CD4-positive, alpha-beta T cell treated with Interleukin-4 for 1 hour (primary cell): ENCODE measurements at places on chromosomes 5 and 9.

GRCh38 chr5:137209232-137209809, 289.8 kb downstream of the SPOCK1 start:
- no peak for DNase-seq

DNA sequence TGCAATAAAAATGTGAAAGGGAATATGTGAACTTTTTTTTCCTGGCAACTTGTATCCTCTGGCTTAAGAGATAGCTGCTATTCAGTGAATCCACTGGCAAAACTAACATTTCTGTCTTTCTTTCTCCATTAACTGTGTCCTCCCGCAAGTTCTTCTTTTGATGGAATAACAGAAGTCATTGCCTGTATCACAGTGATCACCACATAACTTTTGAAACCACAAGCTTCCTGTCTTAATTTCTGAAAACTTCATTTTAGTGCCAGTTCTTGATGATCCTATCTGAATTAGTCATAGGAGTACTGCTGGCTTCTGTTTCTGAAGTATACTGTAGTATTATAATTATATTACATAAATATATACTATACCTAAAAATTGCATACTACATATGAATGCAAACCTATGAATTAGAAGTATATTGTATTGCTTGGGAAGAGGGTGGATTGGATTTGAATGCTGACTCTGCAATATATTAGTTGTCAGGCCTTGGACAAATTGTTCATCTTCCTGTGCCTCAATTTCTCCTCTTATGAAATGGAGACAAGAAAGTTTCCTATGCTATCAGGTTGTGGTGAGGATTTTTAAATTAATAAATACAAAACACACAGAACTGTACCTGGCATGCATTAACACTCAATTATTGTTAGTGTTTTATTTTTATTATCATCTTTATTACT, 441.6 kb downstream of the CETN3 start:
- DNase-seq: no peak

DNA sequence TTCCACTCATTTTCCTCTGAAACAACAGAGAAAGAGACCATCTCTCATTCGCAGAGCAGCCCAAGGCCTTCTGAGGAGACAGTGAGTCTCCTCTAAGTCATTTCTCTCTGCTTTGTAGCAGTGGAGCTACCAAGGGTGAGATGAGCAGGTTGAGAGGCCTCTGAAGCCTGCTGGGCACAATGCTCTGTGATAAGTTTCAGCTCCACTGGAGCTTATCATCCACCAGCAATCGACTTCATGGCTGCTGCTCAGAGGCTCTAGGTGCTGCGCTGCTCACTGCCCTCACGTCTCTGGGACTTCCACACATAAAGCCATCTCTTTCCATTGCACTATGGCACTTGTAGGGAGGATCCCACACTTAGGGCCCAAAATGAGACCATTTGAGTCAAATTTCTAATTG, 96.3 kb downstream of the CMYA5 start:
- no peak for DNase-seq

GRCh38 chr9:19485193-19485592, 76.4 kb downstream of the ACER2 start:
- no peak for DNase-seq

- no peak for DNase-seq
Observed at GRCh38 chr5:128228008-128228407, 144.4 kb downstream of the SLC12A2 start.

DNA sequence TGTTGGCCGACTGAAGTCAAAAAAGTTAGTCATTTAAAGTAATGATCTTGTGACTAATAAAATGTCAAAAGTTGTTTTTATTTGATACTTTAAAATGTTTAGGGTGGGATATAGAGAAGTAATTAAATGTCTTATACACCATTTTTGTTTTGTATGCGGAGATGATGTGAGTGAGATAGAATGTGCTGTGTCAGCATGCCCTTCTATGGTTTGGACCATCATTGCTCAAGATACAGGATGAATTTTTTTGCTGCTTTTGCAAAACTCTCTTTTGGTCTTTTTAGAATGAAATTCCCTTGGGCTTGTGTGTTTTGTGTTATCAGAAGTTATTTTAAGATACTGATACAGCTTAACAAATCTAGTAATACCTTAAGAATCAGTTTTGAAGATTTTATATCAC, 12.5 kb downstream of the SRFBP1 start:
- no peak for DNase-seq

GRCh38 chr5:10627160-10627701, 63.4 kb downstream of the ANKRD33B start:
- no peak for DNase-seq

GRCh38 chr9:34413231-34413852, 36.6 kb upstream of the MYORG start:
- no peak for DNase-seq

GRCh38 chr5:5353681-5354080, 68.8 kb upstream of the ICE1 start:
- no peak for DNase-seq

GRCh38 chr9:126649477-126649876, 35.7 kb downstream of the LMX1B start:
- DNase-seq: no peak

GRCh38 chr5:144092508-144092907, 78.0 kb downstream of the YIPF5 start:
- DNase-seq: no peak

- no peak for DNase-seq
Observed at GRCh38 chr9:10127867-10128266, 484.9 kb downstream of the PTPRD start.

- DNase-seq: no peak
Observed at GRCh38 chr5:158119961-158120723, 261.2 kb upstream of the CLINT1 start.

DNA sequence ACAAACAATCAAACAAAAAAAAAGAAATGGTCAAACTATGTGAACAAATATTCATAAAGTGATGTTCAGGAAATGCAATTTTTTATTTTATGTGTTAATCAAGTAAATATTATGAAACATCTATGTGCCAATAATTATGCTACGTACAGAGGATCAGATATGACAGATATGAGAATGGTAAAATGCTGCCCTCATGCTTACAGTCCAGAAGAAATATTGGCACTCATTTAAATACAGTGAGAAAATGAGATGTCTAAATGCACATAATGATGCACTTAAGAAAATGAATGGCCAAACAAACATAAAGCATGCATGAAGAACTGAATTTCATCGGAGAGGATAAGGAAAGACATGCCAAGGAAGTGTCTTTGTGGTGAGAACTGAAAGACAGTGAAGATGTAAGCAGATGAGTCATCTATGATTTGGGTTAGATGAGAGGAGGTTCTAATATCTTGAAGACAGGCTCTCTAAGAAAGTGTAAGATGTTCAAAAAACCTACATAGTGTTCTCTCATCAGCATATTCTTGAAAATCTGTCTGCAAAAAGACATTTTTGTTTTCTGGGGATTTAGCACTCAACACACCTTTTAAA, 1231.1 kb upstream of the ACO1 start:
- DNase-seq: peak; percentile 3

DNA sequence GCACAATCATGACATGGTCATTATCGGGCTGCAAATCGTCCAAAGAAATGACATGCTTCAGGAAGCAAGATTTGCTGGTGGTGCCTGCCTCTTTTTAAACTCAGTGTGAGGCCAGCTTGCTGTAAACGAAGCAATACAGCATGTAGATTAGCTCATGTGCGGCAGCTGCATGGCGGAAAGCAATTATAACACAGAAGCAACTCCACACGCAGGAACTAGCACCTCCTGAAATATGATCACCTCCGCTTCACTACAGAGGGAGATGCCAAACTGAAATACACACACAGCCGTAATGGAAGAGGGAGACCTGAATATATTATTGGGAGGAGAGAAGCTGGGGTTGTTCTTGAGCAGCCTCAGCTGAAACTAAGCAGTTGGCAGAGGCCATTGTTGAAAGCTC, 312.5 kb downstream of the PSAT1 start:
- DNase-seq: no peak

DNA sequence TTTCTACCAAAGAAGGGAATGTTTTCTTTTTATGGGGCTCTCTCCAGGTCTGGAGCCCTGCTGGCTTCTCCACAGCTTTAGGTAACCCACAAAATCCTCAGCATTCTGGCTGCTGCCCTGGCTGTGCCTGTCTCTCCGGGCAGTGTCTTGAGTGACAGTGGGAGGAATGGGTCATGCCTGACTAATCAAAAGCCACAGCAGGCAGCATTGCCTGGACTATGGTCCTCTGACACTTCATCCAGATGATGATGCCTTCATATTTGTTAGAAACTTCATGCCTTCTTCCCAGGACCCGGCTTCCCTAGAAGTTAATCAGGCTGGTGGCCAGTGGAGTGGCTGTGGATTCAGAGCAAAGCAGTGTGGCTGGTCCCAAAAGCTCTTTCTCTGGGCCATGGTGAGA, 32.2 kb upstream of the TGFBI start:
- no peak for DNase-seq

GRCh38 chr9:129071526-129072126, 9.3 kb upstream of the DOLPP1 start:
- no peak for DNase-seq

DNA sequence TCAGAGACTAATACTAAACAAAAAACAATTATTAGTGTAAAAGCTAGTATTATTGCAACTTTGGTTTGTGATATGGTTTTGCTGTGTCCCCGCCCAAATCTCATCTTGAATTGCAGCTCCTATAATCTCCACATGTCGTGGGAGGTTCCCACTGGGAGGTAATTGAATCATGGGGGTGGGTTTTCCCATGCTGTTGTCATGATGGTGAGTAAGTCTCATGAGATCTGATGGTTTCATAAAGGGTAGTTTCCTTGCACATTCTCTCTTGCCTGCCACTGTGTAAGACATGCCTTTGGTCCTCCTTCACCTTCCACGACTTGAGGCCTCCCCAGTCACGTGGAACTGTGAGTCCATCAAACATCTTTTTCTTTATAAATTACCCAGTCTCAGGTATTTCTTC, 325.9 kb upstream of the DAB2 start:
- no peak for DNase-seq

GRCh38 chr9:93230185-93230584, 46.2 kb downstream of the WNK2 start:
- no peak for DNase-seq

DNA sequence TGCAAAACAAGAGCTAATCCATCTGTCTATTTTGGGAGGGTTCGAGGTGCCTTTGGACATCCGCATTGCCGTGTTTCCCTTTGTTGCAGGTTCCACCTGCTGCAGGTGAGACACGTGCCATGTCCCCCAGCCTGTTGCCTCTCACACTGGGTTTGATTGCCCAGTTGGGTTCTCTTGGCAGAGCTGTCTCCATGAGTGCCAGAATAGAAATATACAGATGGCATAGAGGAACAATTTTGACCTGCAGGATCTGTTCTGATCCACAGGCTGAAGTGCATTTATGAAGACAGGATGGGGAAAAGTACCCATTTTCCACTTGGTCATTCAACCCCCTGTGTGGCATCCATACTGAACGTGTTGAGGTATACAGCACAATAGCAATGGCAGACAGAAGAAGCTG, 178.1 kb downstream of the SGCD start:
- DNase-seq: no peak

DNA sequence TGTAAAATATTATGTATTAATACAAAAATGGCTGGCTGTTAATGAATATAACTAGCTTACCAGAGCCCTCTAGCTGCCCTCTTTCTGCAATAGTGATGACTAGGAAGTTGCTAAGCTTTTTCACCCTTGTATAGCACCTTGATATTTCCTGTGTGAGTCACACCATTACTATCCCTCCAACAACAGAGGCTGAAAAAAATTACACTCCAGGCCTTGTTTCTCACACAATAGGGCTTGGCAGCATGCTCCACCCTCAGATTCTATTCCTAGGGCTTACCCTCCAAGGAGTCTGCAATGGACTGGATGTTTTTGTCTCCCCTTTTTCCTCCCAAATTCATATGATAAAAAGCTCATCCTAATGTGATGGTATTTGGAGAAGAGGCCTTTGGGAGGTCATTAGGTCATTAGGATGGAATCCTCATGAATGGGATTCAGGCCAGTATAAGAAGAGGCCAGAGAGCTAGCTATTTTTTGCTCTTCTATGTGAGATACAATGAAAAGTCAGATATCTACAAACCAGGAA, 184.6 kb upstream of the MAP1B start:
- DNase-seq: no peak

DNA sequence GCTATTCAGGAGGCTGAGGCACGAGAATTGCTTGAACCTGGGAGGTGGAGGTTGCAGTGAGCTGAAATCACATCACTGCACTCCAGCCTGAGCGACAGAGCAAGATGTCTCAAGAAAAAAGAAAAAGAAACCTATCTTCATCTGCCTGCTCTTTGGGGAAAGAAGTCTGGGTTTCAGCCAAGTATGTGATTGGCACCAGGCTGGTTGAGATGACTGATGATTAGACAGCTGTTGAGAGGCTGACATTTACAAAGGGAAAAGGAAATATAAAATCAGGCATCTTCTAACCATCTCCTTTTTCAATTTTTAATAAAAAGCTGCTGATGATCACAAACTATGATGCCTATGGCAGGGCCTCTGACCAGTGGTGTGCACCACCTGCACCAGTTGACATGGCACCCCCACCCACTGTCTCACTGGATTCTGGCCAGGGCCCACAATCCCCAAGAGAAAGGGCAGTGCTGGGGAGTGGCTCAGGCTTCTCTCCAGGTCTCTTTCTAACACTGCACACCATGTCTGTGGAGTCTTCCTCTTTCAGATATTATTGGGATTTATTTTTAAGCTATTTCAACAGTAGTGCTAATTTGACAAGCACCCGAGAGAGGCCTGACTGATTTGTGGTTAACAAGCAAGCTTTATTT, 17.2 kb upstream of the C5orf15 start:
- no peak for DNase-seq

DNA sequence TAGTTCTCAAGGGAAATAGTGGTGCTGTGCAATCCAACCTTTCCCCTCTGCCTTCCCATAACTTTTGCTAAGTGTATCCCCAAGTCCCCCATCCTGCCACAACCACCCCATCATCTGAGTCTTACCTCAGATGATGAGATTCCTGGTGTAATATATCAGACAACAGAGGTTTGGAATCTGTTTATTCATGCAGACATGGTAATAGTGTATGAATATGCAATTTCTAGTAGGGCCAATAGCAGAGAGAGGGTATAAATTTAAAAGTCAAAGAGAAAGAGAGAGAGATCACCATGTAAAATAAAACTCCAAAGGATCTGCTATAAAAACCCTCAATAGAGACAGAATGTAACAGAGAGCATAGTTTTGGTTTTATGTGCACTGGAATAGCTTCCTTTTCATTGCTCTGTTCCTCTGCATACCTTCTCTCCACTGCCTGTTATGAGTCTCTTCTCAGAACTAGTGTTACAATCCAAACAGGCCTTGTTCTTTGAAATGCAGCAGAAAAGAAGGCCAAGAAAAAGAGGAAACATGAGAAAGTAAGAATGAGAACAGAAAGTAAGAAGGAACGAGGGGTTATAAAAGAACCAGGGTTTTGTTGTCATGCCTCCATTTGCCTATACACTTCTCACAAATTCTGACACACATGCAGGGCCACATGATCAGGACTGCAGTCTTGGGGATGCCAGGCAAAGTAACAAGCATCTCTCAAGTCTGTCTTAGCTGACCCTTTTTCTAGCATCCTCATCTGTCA, 278.0 kb downstream of the CETN3 start:
- DNase-seq: no peak

GRCh38 chr9:128439273-128439672, 16.5 kb upstream of the ODF2 start:
- DNase-seq: no peak
